Endothelial cell (in vitro differentiated cells): ENCODE measurements at places on chromosomes 5 and 9.

DNA sequence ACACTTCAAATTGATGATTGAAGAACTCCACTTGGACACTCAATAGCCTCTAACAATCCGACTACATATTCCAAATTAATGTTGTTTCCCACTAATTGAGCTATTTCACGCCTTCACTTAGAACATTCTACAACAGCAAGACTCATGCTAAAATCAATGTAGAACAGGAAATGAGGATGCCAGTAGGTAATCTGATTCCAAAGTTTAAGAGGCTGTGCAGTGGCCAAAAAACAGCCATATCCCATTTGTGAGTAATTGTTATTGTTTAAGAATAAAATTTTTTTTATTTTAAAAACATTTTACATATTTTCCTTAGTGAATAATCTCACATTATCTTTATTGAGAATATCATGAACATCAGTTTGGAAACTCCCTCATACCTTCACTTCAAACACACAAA is 35.7 kb upstream of the GHR start:
- DNase-seq, result no peak

DNA sequence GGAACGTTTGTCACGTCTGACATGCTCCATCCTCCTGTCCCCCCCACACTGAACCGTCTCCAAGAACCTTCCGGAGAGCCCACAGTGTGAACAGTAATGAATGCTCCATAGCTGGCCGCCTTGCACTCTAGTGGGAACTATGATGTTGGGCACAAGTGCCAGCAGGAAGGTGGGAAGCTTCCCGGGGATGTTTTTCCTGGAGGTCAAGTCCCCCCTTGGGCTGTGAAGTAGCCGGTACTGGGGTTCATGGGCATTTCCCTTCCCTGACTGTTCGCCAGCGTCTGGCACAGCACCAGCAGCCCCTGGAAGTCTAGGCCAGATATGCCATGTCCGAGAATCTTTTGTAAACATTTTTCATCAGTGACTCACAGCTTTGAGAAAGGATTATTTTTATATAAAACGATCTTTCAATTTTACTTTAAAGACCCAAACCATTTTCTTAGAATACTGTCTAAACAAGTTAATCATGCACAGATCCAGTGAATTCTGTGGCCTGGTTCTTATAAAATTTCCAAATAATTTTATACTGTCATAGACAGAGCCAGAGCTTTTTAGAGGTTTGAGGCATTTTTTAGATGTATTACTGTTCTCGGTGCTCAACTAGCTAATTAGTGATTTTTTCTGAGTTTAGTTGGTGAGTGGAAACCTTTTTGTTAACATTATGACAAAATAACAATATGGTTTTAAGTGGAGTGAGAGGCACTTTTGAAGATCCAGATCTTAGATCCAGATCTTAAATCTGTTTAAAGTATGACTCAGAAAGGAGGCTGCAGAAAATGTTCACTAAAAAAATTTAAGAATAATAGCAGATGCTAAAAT is 11.6 kb downstream of the ABL1 start:
- no peak for DNase-seq

GRCh38 chr5:158658446-158659230 is 441.1 kb downstream of the EBF1 start:
- DNase-seq, result no peak

DNA sequence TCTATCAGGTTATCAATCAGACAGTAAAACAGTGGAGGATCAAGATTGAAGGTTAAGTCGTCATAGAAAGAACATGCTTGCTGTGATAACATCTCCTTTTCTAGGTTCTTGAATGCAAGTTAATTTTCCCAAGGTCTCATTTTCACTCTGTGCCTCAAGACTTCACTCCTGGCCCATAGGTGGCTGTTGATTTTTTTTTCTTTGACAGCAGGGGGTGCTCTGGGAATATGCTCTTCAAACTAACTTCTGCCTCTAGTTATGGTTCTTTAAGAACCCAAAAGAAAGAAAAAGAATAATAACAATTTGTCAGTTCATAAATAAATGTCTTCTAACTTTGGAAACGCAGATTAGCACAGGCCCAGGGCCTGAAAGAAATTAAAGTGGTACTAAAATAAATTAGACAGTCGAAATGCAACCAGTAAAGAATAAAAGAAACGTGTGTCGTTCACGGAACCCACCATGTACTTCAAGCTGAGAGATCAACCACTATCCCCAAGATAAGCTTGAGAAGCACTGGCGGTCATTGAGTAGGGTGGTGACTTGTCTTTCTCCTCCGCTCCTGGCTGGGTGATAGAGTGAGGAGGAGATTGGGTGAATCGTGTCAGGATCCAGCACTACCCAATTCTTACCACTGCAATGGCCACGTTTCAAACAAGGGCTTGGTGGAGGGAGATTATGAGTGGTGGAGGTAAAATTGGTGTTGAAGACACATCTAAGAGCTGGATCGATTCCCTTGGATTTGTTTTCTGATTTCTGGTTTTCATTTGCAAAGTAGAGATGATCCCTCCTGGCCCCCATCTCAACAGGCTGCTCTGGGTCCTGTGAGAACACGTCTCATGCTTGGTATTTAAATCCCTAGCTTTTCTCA is 93.4 kb upstream of the IRX4 start:
- DNase-seq, result no peak

DNA sequence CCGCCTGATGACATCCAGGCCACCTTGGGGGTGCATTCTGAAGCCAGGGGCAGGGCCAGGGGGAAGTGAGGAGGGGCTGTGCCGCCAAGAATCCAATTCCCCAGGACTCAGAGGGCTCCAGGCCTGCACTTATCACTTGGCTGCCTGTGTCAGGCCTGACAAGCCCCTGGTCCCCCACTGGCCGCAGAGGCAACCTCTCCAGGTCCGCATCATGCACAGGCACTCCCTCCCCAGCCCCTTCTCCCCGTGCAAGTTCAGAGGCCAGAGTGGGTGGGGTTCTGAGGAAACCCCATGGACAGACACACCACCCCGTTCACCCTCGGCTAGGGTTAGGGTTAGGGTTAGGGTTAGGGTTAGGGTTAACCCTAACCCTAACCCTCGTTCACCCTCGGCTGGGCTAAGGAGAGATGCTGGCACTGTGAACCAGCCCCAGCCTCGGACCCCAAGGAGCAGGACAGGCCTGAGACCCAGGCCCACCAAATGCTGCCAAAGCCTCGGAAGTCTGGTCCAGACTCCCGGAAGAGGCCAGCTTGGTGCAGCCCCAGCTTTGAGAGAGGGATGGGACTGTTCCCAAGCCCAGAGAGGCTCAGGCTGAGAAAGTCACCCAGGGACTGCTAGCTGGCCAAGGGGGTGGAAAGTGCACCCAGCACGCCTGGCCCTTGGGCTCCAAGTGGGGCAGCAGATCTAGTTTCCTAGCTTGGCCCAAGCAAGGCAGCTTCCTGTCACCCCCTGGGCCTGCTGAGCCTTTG is 4.9 kb downstream of the LCN2 start:
- no peak for DNase-seq

DNA sequence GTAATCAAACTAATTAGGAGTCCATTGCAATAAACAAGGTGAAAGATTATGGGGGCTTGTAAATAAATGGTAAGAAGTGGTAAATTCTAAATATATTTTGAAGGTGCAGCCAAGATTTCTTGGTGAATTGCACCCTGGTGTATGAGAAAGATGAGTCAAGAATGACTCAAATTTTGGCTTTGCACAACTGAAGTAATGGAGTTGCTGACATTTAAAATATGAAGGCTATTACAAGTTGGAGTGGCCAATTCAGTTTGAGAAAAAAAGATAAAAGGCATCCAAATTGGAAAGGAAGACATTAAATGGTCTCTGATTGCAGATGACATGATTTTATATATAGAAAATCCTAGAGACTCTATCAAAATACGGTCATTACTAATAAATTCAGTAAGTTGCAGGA is 2330.6 kb downstream of the MAT2B start:
- DNase-seq, result no peak

DNA sequence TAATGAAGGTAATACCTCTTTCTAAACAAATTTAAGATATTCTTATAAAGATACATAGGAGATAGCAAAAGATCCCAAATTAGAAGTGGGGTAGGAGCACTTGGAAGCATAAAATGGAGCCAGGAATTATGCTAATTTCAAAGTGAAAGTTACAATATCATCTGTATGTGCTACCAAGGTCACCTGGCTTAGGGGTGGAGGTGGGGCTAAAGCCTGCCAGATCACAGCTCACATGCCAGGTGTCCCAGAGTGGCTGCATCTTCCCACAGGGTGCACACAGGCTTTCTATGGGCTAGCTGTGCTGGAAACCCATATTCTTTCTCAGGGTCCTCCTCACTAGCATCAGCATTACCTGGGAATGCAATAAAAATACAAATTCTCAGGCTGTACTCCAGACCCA is 118.2 kb upstream of the TXNDC8 start:
- DNase-seq, result no peak

DNA sequence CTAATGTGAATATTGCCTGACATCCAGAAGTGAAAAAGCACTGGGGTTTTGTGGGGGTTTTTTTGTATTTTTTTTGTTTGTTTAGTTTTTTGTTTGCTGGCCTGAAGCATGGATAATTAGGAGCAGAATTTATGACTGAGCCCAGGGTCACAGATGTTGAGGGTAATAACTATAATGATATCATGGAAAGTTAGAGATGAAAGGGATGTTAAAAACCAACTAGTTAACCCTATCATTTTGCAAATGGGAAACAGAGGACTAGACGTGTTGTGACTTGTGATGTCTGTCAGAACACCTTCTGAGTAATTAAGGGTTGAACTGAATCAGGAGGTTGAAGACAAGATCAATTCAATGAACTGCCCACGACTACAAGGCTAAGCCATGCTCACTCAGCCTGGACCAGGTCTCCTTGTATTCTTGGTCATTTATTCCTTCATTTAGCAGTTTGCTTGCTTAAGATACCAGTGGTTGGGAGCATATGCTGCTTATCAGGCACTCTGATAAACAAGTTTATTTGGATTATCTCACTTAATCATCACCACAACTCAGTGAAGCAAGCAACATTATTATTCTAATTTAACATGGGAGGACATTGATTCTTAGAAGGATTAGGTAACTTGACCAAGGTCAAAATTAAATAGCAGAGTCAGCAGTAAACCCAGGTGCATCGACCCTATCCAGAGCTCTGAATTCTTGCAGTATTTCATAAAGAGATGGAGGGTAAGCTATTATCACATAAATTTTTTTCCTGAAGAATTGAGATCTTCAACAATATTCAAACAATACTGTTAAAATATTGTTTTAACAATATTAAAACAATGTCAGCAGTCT is 75.7 kb upstream of the PIK3R1 start:
- DNase-seq, result no peak

DNA sequence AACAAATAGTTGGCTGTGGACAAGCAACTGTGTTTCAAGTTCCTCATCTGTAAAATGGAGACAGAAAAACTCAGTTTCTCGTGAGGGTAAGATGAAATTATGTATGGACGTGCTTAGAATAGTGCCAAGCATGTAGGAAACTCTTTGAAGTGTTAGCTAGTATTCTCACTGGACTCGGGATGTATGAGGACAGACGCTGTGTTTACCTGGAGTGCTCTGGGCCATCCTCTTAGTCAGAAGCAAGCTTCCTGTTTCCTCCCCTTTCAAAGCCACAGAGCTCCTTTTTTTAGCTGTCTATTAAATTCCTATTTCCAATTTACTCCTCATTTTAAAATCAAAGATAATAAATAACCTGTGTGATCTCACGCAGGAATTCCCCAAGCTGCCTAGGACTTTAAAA is 23.8 kb upstream of the IQGAP2 start:
- DNase-seq, result no peak

DNA sequence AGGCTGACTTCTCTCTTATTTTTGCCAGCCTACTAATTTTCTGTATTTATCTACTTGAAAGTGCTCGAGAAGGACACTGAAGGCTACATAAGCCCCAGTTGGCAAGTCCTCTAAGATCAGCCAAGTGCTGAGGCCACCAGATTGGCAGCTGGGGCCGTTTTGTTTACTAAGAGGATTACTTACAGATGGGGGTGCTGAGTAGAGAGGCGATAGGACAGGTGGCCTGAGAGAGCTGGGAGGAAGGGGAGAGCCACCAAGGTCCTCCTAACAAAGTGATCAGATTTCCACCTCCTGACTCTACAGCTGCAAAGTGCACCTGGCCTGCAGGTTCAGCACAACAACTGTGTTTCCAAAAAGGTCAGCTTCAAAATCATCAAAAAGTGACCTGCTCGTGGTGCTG is 32.9 kb downstream of the FRMD3 start:
- no peak for DNase-seq

DNA sequence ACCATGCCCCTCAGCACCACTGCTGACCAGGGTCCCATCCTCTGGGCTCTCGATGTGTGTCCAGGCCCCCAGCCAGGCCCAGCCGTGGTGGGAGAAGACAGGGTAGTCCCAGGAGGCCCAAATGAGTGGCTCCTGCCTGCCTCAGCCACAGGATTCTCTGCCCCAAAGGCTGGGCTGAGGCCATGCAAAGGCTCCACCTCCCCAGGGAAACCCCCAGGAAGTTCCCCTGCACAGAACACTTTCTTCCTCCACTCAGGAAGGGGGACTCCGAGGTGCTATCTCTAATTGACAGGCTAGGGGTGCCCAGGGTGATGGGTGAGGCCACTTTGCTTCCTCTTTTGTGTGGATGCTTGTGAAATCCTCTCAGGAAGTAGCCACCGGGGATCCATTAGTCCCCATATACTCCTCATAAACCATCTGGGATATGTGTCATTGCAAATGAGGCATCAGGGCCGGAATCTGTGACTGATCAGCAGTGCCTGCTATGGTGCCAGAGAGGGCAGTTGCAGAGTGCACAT is 23.1 kb upstream of the TDRD7 start:
- no peak for DNase-seq

DNA sequence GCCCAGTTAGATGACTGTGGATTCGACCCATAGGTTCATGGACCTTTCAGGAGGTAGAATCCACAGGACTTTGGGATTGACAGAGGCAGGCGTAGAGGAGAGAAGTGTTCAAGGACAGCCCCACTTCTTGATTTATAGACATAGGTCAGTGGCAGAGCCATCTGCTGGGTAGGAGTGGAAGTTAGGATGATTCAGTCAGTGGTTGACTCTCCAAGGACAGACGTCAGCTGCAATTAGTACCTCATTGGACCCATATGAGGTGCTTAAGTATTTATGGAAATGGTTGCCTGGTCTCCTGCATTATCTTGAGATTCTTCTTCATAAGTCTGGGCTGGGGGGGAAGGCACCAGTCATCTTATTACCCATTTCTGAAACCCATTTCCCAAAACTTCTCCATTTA is 70.9 kb downstream of the SH3RF2 start:
- no peak for DNase-seq

GRCh38 chr5:119268387-119269060 is 87.3 kb upstream of the TNFAIP8 start:
- DNase-seq, result peak; percentile 96
